Esophagus squamous epithelium (tissue), 5 donors: ENCODE measurements at places on chromosomes 6 and 20.

GRCh38 chr6:13453771-13454251 is 33.6 kb downstream of the GFOD1 start:
- DNase-seq = no peak

DNA sequence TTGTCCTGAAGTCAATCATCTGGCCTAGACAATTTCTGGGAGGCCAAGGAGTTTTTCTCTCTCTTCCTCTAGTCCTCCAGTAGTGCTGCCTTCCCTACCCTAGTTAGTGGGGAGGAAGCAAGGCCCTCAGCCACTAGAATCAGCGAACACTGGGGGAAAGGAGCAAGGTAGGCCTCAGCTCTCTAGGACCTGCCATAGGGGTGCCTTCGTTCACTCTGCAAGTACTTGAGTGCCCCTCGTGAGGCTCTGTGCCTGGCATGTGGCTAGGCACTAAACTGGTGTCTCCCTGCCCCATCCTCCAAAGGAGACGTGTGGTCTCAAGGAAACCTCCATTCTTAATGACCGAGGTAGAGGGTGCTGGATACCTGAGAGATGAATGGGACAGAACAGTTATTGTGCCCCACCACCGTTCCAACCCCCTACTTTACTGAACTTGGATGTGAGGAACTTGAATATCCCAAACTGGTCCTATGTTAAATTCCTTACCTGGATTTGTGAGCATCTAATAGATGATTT is 1.1 kb downstream of the DEF6 start:
- DNase-seq = no peak

DNA sequence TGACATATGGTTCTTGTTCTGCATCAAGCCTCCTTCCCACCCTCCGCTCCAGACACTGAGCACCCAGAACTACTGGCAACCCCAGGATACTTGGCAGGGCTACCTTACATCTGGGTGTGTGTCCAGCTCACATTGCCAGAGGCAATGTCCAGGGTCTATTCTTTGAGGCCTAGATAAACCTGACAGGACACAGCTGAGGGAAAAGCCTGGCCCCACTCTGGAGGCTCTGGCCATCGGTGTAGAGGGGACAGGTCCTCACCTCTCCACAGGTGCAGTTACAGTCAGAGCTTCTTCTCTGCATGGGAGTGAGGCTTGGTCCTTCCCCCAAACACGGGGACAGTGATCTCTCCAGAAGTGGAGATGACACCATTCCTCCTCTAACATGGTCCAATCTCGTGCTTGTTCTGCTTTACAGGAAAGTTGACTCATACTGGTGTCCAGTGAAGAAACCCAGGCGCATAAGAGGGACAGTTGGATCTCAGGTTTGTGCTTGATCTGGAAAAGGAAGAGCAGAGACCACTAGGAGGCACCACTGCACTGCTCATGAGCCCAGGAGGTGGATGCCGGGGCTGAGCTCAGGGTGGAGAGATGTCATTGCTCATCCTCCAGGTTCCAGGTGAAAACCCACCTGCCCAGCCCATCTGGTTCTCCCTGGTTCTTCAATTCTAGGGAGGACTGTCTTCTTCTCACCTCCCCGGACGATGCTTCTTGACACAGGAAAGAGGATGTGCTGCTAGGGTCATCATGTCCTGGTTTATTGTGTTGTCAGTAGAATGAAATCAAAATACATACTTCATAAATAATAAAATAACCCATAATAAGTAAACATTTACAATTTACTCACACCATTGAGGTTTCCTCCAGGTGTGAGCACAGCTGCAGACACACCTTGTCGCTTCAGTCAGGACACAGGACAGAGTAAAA is 14.7 kb downstream of the HLA-F start:
- DNase-seq = no peak

GRCh38 chr20:7624886-7625285 is 315.4 kb downstream of the HAO1 start:
- DNase-seq = no peak

GRCh38 chr6:143498428-143498827 is 13.1 kb downstream of the FUCA2 start:
- no peak for DNase-seq

GRCh38 chr6:125798734-125799508 is 8.2 kb downstream of the NCOA7 start:
- DNase-seq = no peak

GRCh38 chr20:33650111-33650752 is 11.9 kb upstream of the C20orf144 start:
- no peak for DNase-seq

- DNase-seq = no peak
Measured at GRCh38 chr20:53163486-53163885, 191.3 kb downstream of the TSHZ2 start.

- no peak for DNase-seq
Measured at GRCh38 chr6:35859367-35859766, 54.2 kb downstream of the LHFPL5 start.
